ENCODE measurements at places on chromosomes 5 and 9.
A peak's percentile ranks its signal among the peaks of the same experiment; 100 is the strongest.

- DNase-seq: no peak
These were observed 49.4 kb downstream of the YTHDC2 start for GRCh38 chr5:113562828-113563400.

DNA sequence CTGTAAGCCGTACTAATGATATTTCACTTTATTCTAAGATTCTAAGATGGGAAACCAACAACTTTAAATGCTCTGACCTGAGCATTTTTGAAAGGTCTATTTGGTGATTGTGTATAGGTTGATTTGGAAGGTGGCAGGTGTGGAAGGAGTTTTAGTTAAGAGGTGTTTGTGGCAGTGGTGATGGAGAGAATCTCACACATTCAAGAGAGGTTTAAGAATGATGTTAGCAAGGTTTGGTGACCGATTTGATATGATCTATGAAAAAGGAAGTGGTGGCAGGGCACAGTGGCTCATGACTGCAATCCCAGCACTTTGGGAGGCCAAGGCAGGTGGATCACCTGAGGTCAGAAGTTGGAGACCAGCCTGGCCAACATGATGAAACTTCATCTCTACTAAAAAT lies 319.2 kb upstream of the CD180 start:
- no peak for DNase-seq

GRCh38 chr9:78238046-78239038 lies 2.5 kb downstream of the CEP78 start:
- no peak for DNase-seq

GRCh38 chr5:139966856-139967255 lies 76.2 kb downstream of the NRG2 start:
- no peak for DNase-seq

DNA sequence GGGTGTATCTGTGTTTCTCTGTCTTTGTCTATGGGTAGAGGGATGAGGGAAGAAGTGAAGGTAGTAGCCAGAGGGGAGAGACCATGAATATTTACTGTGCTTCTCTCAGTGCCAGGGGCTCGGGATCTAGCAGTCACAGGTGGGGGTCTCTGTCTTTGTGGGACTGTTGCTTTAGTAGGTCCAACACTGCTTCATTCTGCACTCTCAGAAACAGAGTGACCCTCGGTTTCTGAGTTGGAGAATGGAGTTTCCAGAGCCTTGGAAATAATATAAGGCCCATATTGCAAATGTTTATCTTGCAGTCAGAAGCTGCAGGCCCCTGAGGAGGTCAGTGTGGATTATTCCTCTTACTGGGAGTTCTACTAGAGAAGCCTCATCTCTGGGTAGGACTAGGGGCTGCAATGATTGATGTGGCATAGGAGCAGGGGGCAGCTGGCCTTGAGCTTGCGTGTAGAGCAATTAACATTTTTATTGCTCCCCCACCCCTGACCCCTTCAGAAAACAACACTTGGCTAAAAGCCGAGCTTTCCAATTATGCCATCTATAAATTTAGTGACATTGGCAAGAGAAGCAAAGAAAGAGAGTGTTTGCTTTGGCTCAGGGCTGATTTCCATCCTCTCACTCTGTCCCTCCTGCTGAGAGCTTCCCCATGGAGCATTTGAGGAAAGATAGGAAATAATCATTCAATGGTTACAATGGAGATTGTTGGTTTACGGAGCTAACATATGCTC lies 55.0 kb upstream of the TRPC7 start:
- DNase-seq: no peak

GRCh38 chr5:180389252-180390101 lies 36.3 kb upstream of the GFPT2 start:
- DNase-seq: peak; percentile 82

DNA sequence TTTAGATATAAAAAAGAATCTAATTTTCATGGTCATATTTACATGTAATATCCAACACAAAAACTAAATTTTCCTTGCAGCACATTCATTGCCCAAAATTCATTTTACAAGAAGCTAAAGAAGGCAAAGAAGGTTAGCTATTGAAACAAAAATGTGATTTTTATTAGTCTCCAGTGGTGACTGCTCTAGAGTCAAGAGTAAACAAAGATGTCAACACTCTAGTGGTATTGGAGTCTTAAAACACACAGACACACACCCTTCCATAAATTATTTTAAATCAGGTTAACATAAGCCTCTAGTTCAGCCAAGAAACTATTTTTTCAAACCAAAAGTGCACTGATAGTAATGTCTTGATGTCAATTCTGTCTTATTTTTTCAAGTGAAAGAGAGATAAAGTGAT lies 329.2 kb downstream of the ZNF608 start:
- no peak for DNase-seq

GRCh38 chr5:117380316-117380715 lies 805.7 kb upstream of the SEMA6A start:
- no peak for DNase-seq

DNA sequence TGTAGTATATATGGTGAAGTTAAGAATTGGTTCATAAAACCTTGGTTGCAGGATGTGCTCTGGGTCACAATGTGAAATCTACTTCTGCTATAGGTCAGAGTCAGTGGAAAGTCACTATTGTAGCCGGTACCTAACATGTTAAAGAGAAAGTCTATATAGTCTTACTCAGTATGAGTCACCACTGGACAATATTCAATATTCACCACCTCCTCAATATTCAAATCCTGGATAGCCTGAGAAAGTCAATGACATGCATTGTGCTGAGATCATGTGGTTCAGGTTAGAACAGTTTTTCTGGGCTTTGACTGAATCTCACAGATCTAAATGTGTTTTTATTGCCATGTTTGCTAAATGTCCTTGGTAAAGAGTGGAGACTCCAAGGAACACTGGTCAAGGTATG lies 108.8 kb downstream of the HMHB1 start:
- DNase-seq: no peak

- no peak for DNase-seq
These were observed 145.6 kb downstream of the FBXL7 start for GRCh38 chr5:15645381-15646160.

DNA sequence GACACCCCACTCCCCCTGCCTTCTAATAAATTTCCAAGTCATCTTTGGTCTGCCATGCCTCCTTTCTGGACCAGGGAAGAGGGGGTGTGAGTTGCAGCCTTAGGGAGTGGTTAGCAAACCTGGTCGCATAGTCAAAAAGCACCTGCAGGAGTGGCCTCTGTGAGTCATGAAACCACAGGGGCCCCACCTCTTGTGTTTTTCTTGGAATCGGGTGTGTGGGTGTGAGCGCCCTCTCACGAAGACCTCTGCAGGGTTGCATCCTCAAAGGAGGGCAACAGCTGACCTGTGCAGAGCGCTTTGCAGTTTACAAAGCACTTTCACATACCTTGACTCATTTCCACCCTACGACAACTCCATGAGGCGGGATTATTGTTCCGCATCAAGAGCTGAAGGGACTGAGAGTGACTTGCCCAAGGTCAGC lies 36.8 kb upstream of the TEX48 start:
- no peak for DNase-seq

- DNase-seq: no peak
These were observed 15.3 kb upstream of the SPATA31E1 start for GRCh38 chr9:87867391-87867790.

- DNase-seq: no peak
These were observed 101.7 kb downstream of the ADRB2 start for GRCh38 chr5:148928141-148928540.

DNA sequence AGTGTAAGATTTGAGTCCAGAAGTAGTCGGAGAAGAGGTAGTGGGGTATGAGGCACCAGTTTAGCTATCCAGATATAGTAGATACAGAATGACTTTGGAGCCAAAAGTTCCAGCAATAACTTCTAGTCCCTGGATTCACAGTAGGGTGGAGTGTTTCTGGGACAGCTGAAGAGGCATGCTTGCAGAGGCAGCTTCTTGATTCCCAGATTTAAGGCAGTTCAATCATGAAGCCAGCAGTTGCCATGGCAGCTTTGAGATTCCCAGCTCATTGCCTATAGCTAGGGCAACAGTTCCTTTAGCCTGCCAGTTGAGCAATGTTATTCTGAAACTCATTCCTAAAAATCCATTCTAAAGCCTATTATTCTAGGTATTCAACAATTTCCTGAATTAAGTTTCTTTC lies 79.2 kb downstream of the LIX1 start:
- DNase-seq: no peak

DNA sequence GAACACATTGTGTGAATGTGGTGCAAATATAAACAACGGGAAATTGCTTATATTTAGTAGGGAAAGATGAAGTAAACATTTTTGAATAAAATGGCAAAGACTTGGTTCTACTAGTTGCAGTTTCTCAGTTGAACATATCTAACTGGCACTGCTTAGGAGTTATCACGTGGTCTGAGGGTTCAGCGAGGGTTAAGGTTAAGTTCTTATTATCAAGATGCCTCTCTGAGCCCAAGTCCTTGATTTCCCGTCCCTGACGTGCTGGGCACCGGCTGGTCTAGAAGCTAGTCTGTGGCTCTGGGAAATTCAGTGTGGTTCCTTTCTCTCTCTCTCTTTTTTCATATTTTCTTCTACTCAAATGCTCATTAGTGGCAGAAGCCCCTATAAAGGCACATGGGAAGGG lies 81.6 kb upstream of the PITX1 start:
- no peak for DNase-seq
